Epithelial cell of proximal tubule (primary cell): ENCODE measurements at places on chromosomes 13 and 19. TPM values are rescaled to one million over a fixed set of nuclear protein-coding genes. Genes with fewer than 3 reads are reported as not detected.
A peak's percentile ranks its signal among the peaks of the same experiment; 100 is the strongest.

GRCh38 chr13:80400865-80401426 lies 60.0 kb upstream of the SPRY2 start:
- DNase-seq, result no peak

DNA sequence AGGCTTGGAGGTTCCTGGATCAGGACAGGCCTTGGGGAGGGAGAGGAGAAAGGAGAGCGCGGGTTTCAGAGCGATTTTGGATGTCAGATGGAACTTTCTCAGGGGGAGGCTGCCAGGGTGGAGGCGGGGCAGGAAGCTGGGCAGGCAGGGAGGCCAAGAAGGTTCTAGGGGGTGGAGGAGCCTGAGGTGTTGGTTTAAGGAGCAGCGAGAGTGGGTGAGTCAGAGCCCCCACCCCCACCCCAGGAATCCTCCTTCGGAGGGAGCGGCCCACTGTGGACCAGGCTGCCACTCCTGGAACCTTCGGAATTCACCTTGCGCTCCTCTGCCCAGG lies 15.9 kb upstream of the NOP53 start:
- no peak for DNase-seq

- DNase-seq, result no peak
Measured at GRCh38 chr13:95724252-95724651, 47.3 kb downstream of the DNAJC3 start.

GRCh38 chr13:111534751-111535522 lies 214.5 kb downstream of the TEX29 start:
- DNase-seq, result no peak

- no peak for DNase-seq
Measured at GRCh38 chr13:93915269-93915809, 564.1 kb downstream of the DCT start.

GRCh38 chr13:33992881-33993336 lies 175.0 kb downstream of the RFC3 start:
- DNase-seq, result no peak

DNA sequence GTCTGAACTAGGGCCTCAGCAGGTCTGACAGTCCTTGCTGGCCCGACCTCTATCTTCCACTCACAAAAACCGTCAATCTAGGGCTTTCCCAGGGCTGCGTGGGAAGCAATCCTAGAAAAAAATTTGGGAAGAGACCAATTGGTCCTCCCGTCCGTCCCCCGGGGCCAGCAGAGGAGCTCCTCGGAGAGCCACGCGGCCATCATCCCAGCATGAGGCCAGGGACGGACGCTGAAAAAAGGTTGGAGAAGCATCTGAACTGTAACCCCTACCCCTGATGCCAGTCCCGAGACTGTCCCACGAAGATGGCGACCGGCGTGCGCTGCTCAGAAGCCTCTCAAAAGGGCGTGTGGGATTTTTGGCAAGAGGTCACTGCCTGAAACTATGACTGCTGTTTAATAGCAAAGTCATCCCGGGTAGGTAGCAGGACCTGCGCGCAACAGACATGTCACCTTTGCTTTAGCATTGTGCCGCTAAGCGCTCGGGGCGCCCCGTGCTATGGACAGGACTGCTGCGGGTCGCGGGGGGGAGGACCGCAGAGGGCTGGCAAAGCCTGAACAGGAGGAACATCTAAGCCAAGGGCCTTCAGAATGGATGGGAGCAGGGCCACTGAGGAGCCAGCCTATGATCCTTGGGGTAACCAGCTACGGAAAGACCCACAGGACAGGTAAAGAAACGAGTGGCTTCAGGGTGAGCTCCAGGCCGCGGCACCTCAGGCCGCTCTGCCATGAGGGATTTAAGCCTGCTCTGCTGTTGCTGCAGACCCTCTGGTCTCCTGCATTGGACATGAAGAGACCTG lies 10.6 kb downstream of the AKAP8 start:
- DNase-seq, result no peak

- DNase-seq, result no peak
Measured at GRCh38 chr19:16829822-16830289, 658 bp downstream of the SIN3B start.

DNA sequence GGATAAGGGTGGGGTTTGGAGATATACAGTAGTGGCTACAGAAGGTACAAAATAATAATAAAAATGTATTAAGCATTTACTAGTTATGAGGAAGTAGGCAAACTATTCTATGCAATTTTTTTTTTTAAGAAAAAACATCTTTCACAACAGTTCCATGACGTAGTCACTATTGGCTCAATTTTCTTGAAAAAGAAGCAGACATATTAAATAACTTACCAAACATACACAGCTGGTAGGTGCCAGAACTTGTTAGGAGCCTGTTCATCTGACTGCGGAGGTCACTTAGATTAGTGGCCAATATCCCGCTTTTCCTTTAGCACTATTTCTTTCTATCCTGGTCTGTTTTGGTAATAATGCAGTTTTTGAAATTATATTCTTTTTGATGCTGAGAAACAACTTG lies 593.5 kb downstream of the KCTD12 start:
- no peak for DNase-seq

- DNase-seq, result no peak
Measured at GRCh38 chr13:43390619-43391018, 367.2 kb downstream of the DNAJC15 start.

- no peak for DNase-seq
Measured at GRCh38 chr13:40971321-40971720, 47.8 kb downstream of the ELF1 start.

GRCh38 chr19:34733266-34733745 lies 737 bp upstream of the ZNF181 start:
- DNase-seq, result no peak

DNA sequence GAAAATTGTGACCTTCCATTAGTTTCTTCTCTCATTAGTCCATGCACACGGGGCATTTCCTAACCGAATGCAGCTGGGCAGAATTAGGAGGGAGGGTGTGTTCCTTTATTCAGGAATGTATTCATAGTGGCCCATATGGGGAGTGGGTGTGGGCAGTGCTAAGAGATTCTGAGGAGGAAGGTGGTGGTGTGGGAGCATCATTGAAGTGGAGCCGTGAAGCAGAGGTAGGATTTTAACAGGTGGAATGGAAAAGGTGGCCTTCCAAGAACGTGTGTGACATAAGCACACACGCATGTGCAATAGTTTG lies 134.2 kb downstream of the MTUS2 start:
- no peak for DNase-seq

GRCh38 chr13:26721251-26722121 lies 39.1 kb downstream of the GPR12 start:
- no peak for DNase-seq

DNA sequence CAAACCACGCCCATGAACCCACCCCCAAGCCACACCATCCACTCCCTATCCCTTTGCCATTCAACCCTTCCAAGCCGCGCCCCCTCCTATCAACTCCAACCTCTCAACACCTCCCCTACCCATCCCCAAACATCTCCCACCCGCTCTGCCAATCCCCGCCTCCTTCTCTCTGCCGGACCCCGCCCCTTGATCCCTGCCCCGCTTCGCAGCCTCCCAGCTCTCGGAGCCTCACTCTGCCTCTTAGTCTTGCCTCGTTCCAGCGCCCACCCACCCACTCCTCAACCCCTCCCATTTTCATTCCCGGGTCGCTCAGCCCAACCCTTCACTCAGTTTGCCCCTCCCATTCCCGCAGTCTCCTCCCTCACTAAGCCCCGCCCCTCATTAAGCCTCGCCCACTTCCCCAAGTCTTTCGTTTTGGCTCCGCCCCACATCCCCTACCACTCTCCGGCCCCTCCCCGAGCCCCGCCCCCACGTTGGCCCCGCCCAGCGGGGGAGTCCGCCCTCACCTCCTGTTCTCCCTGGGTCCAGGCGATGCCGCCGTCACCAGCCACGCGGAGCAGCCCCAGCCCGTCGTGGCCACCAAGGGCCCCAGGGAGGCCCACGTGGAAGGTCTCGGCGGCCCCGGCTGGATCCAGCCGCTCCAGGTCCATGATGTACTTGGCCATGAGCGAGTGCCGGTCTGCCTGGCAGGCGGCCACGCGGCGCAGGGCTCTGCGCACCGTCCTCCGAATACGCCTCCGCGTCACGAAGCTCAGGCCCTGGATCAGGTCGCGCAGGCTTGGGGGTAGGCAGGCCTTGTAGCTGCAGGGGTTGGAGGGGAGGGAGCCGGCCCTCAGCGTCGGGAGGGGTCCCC lies 5.7 kb downstream of the JAK3 start:
- DNase-seq, result peak; percentile 42

GRCh38 chr19:17429641-17430113 lies 9.8 kb downstream of the MVB12A start:
- DNase-seq, result no peak

DNA sequence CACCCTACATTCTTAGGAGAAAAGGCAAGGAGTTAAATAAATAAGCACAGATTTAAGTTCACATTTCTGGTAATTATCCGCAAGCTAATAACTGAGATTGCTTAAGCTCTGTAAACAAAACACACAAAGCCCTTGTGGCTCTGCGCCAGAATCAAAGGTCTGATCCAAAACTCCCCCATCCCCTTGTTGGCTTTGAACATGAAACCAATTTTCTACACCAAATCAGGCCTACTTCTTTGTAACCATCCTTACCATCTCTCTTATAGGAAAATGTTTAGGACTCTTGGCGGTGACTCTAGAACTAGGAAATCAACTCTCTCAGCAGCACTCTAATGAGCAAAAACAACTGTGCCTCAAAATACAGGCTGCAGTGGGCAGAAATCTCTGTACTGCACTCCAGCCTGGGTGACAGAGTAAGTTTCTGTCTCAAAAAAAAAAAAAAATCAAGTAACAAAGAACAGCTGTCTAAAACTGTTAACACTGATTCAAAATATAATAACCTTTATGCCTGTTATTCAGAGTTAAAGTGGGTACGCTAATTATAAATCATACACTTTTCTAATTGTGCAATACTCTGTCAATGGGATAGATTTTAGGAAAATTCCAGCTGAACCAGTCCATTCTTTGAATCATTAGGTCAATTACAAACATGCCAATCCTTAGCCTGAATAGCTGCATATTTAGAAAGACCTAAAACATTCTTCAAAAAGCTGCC lies 25.8 kb downstream of the ABCC4 start:
- DNase-seq, result no peak

GRCh38 chr19:51514866-51515481 lies 13.4 kb upstream of the SIGLEC12 start:
- DNase-seq, result peak; percentile 13

DNA sequence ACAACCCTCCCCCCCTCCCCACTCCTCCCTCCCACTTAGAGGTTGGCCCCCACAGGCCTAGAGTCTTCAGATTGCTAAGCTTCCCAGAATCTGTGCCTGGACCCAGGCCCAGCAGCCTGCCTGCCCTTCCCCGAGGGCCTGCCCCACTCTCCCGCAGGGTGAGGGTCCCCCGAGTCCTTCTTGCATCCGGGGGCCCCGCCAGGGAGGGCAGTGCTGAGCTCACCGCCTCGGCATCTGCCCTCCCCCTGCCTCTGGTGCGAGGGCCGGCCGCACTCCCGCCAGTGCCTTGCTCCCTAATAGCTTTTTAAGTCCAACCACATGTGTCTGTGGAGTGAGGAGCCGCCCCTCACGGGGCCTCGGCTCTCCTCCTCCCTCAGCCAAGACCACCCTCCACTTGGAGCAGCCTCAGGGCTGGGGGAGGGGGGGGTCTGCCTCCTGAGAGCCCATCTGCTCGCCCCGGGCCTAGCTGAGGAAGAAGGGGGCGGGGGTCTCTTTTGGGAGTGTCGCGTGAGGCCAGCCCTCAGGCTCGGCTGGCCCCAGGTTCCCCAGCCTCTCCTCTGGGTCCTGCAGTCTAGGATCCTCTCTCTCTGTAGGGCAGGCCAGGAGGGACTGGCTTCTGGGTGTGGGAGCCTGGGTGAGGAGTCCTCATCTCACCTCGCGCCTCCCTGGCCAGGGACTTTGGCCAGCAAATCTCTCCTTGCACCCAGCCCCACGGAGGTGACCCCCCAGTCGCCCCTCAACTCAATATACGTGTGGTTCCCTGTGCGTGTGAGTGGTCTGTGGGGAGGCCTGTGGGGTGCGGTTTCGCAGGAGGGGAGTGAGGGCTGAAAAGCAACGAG lies 47.2 kb downstream of the LYL1 start:
- no peak for DNase-seq

- DNase-seq, result no peak
Measured at GRCh38 chr19:48645620-48646000, 377 bp downstream of the CA11 start.

DNA sequence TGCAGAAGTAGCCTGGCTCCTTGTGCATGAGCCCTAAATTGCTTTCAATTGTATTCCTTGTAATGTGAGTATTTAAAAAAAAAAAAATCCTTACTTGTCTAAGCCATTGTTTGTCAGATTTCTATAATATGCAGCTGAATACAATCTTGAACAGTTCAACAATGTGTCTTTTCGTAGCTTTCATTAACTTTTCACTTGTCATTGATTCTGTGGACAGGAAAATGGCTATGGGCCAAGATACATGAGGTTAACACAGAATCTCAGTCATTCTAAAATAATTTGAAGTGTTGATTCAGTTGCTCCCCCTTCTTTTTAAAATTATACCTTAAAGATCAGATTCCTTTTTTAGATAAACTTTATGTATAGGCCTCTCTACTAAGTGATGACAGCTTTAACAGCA lies 395.8 kb upstream of the KLF12 start:
- DNase-seq, result no peak

DNA sequence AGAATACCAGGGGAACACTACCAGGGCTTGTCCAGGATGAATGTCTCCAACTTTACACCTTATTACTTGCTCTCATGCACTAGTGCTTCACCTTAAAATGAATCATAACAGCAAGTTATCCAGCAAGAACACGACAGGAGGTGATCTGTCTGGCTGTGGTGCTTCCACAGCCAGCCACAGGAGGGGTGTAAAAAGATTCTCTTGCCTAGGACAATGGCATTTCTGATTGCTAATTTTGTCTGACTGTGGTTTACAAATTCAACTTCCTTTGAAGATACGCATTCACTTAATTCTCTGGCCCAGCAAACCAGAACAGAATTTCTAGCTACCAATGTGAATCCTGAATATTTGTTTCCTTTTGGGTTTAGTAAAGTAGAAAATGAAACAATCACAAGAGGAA lies 23.1 kb upstream of the COG3 start:
- no peak for DNase-seq

DNA sequence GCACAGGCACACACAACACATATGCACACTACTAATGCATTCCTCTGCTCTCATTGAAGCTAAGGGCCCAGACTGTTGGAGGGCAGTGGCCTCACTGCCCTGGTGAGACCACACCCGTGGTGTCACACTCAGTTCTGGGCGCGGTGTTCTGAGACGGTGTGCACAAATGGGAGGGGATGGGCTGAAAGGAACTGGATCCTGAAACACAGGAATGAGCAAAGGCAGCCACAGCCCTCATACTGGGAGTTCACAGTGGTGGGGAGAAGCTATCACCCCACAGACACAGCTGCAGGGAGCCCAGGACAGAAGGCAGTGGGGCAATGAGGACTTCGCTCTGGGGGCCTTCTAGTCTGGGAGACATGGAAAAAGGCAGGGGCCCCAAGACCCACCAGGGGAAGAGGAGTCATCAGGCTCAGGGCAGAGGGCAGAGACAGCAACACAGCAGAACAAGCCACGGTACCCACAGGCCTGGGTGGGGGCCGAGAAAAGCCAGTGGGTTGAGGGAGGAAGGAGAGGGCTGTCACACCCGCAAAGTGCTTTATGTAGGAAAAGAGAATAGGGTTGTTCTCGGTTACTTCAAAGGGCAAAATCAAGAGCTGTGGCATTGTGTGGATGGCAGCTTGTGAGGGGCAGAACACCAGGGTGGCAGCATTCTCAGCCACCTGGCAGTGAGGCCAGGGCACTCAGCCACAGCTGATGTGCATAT lies 75.4 kb upstream of the GPR183 start:
- no peak for DNase-seq

GRCh38 chr13:113976711-113977684 lies 3.1 kb upstream of the C13orf46 start:
- DNase-seq, result peak; percentile 10

- DNase-seq, result no peak
Measured at GRCh38 chr19:40174092-40174491, 17.1 kb upstream of the MAP3K10 start.

LAIR2 gene
- total RNA-seq, result not detected in 2 replicates

DIAPH3 gene
- total RNA-seq, result 48.0 and 49.6 TPM in 2 replicates

NMRK2 gene
- total RNA-seq, result not detected in 2 replicates

CCDC70 gene
- total RNA-seq, result not detected in 2 replicates

SCAMP4 gene
- 108 and 134 TPM in 2 replicates for total RNA-seq
